ENCODE measurements at places on chromosomes 2 and 18.

GRCh38 chr18:2903006-2903405 is 56.2 kb downstream of the EMILIN2 start:
- peak; percentile 69 for DNase-seq

- no peak for DNase-seq
Observed at GRCh38 chr2:108907822-108908712, 81.0 kb downstream of the EDAR start.

DNA sequence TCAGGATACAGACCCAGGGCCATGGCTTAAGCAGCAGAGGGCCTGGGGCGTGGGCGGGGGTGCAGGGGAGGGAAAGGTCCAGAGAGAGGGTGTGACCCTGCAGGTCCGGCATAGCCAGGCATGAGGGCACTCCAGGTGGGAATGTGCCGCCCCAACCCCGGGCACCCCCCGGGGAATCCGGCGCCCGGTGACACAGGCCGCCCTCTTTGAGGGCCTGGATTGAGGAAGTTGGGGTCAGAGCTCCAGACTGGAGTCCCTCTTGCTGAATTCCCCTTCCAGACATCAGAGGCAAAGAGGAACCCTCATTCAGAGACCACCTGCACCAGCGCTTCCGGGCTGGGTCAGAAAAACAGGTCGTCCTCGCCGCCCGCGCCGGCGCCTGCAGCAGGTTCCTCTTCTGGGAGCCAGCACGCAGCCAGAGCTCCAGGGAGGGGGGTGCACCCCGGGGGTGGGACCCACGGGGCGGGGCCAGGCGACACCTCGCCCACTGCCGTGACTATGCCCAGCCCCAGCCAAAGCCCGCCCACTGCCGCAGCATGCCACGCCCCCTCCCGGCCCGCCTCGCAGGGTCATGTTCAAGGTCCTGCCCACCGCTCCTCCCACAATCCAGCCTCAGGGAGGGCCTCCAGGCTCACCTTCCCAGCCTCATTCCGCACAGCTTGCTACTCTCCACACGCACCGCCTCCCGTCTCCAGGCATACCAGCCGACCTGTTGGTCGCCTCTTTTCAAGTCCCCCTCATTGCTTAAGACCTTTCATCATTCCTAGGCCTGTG is 98.3 kb upstream of the ID2 start:
- peak; percentile 80 for DNase-seq

GRCh38 chr2:6876309-6876708 is 1.3 kb upstream of the RSAD2 start:
- no peak for DNase-seq

- DNase-seq, result no peak
Observed at GRCh38 chr18:7684966-7685365, 117.8 kb downstream of the PTPRM start.

GRCh38 chr2:205273148-205273547 is 409.2 kb upstream of the NRP2 start:
- DNase-seq, result no peak

GRCh38 chr18:63046375-63046774 is 273.2 kb downstream of the BCL2 start:
- DNase-seq, result no peak

GRCh38 chr2:70047451-70047850 is 39.8 kb upstream of the PCBP1 start:
- DNase-seq, result no peak

- DNase-seq, result no peak
Observed at GRCh38 chr2:188395903-188396689, 104.4 kb downstream of the GULP1 start.

DNA sequence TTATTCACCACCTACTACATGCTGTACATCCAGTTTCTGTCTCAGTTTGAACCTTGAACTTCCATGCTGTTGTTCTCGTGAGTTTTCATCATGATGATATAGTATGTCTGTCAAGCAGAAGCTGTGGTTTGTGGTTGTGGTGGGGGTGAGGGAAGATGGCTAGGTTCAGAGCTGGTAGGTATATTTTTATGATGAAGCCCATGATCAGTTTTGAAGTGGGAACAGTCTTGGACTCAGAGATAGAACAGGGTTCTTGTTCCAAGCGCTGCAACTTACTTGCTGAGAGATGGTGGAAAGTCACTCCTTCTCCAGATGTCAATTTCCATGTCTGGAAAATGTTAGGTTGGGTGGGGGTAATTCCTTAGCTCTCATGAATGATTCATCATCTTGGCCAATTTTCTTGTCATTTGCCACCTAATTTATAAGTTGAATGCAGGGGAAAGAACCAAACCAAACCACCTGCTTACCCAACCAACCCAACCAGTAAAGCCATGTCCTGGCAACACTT is 21.6 kb downstream of the PMAIP1 start:
- no peak for DNase-seq

GRCh38 chr2:70133491-70134322 is 46.4 kb downstream of the PCBP1 start:
- DNase-seq, result no peak

DNA sequence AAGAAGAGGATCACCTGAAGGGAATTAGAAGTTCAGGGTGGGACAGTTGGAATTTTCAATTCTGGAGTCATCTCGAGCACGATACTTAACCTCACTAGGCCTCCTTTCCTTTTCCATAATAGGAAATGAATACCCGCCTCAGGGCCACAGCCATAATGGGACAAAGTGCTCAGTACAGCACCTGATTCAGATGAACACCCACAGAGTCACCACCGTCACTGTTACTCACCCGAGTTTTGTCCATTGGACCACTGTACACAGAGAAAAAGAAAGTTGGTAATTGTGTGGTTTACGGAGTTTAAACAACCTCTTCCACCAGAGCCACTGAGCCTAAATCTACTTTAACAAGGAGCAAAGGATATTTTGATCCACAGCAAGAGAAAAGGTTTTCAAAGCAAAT is 122.0 kb upstream of the NDUFV2 start:
- no peak for DNase-seq

GRCh38 chr2:195498176-195498575 is 158.8 kb upstream of the SLC39A10 start:
- DNase-seq, result peak; percentile 44

All from pons (tissue), 1 donor.